ENCODE measurements at places on chromosomes 6 and 20.

DNA sequence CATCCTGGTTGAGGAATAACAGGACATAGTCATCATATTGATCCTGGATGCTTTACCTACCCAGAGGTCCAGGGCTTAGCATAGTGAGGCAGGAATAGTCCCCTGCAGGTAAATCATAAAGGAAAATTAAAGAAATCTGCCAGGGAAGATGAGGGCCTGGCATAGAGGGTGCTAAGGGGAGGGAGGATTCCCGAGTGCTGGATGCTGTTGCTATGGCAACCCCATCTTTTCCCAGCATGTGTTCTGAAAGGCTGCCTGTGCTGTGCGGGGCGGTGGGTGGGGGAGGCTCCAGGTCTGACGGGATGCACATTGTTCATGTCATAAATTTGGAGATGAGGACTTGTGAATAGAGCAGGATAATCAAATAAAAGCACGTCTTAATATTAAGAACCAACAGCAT is 212.6 kb upstream of the PCSK2 start:
- DNase-seq: no peak

DNA sequence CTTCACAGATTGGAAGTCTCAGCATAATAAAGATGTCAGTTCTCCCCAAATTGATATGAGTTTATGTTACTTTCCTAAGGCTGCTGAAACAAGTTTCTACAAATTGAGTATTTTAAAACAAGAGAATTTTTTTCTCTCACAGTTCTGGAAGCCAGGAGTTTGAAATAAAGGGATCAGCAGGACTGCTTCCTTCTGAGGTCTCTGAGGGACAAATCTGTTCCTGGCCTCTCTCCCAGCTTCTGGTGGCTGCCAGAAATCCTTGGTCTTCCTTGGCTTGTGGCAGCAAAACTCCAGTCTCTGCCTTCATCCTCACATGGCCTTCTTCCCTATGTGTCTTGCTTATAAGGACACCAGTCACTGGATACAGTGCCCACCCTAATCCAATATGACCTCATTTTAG is 136.1 kb downstream of the TFAP2A start:
- DNase-seq: no peak

DNA sequence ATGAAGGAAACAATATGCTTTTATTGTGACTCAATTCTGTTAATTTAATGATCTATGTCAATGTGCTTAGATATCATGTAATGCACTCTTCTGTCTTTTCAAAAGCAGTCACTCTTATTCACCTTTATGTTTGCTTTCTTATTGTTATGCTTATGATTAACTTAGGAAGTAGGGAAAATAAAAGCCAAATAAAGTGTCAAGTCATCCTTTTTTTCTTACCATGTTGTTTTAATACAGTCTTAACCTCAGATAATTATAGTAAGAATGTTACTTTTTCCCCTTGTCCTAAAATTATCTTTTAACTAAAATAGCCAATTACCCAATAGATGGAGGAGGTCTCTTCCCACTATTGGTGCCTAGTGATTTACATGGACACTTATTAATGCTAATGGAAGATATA is 72.6 kb downstream of the TFAP2B start:
- DNase-seq: no peak

GRCh38 chr6:105504706-105505105 is 101.8 kb upstream of the PREP start:
- no peak for DNase-seq

DNA sequence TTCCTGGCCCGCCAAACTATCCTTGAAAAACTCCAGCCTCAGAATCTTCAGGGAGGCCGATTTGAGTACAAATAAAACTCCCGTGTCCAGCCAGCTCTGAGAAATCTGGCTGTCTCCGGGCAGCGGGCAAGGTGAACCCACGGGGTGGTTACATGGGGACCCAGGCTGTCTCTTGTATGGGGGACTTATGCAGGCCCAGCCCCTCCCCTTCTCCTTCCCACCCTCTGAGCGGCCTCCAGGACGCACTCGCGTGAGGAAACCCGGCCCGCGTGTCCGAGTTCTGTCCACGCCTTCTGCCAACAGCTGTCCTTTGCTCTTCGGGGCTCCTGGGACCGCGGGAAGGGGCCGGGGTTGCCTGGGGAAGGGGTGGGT is 36.3 kb upstream of the BLCAP start:
- DNase-seq: no peak

GRCh38 chr20:23111307-23111943 is 25.3 kb upstream of the CD93 start:
- no peak for DNase-seq

DNA sequence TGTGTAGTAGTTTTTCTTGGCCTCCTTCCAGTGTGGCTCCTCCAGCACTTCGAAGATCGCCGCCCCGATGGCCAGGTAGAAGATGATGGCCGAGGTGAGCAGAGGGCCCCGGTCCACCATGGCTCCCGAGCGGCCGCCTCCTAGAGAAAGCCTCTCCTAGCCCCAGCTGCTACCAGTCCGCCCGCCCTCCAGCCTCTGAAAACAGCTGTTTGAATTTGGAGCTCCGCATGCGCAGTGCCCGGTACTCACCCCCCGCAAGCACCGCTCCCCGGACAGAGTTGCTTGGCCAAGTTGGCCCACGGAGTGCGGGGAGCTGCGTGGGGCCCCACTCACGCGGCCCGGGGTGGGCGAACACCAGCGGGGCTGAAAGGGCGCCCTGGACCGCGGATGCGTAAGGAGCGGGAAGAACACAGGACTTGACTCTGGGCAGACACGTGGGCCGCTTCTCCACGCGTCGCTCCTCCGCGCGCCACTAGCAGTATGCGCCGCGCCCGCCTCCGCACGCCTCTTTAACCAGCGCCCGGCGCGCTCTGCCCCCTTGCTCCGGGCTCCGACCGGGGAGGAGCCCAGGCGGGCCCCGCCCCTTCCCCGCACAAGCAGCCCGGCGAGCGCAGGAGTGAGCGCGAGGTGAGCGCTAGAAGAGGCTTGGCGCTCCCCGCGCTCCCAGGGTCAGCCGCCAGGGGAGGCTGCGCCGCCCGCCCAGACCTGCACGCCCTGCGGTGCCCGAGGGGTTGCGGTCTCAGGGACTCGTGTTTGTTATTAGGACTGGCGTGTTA is at the start of gene KCNK5:
Gene KCNK5 (minus strand): TSS at position 484 of the 776 bp plus-strand sequence. CDS start 364 bp downstream, at position 120.
- peak; percentile 63 for DNase-seq

GRCh38 chr6:18186540-18187250 is 31.5 kb downstream of the KDM1B start:
- DNase-seq: no peak

DNA sequence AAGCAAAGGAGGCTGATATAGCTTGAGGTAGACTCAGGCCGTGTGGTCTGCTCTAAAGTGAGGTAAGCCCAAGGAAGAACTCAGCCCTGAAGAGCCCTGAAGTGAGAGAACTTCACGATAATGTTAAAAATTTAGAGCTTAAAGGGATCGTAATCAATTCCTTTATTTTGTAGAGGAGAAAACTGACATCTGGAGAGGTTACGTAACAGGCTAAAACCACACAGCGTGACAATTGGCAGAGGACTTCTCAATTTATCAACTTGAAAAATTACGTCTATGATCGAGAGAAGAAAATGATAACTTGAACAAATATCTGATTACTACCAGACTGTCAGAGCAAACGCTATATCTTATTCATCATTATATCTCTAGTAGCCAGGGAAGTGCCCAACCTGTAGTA is 121.8 kb upstream of the FOXO3 start:
- DNase-seq: no peak

DNA sequence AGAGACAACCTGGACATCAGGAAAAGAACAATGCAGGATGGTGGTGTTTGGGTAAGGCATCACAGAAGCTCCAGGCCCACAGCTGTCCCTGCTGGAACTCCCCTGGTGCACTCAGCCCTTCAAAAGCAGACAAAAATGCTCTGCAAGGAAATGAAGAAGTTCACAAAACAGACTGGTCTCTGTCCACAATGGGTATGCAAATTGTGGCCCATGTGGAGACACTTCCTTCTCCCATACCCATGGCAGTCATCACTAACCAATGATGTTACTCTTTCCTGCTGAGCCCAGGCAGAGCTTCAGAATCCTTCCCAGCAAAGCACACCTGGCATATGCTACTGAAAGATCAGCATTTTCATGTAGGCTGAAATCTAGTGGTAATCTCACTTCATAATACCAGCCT is 42.6 kb upstream of the PXDC1 start:
- DNase-seq: no peak

DNA sequence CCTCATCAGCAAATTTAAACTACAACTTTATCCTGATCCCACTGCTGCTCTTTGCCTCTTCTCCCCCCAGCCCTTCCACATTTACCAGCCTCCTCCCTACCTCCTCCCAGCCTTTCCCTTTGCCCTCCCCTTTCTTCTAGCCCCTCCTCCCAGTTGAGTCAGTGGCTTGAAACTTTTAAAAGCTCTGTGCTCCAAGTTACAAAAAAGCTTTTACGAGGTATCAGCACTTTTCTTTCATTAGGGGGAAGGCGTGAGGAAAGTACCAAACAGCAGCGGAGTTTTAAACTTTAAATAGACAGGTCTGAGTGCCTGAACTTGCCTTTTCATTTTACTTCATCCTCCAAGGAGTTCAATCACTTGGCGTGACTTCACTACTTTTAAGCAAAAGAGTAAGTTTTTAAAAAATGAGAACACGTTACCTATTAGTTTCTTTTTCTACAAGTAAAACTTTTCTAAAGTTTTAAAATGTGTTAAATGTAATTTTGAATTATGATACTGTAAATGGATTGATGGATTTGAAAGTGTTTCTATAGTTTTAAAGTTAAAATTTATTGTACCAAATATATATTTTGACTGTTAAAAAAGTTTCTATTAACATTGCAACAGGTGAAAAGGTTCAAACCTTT is at the start of gene GJA1:
Gene GJA1 (plus strand): TSS at position 203 of the 626 bp plus-strand sequence. CDS start 11,202 bp downstream, outside the sequence.
- DNase-seq: no peak

- peak; percentile 46 for DNase-seq
These were observed 18.2 kb upstream of the MYB start for GRCh38 chr6:135162678-135163439.

DNA sequence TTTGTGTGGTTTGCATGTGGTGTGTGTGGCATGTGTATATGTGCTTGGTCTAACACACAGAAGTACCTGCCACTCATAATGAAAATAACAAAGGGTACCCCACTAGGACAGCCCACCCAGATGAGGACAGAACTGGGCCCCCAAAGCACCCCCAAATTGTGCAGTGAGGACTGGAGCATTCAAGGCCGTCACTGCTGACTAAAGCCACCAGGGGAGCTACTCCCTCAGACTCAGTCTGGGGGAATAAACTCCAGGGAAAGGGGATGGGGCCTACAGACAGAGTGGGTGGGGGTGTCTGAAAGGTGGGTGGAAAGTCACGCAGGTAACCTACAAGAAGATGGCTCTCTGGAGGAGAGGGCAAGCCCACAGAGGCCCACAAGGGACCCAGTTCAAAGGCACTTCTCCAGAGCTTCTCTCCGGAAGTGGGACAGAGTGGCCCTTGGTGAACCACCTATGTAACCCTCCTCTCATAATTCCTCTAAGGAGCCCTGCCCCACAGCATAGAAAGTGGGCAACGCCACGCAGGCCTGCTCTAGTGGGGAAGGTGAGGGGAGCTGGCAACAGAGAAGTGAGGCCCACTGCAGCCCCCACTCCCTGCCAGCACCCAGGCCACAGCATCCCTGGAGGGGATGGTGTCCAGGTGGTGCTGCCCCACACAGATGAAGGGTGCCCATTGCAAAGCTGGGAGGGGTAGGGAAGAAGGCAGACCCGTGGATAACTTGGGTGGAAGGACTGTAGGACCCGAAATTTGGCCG is 122.8 kb upstream of the MAFB start:
- no peak for DNase-seq

- no peak for DNase-seq
These were observed 71.3 kb upstream of the IYD start for GRCh38 chr6:150297327-150298029.

- no peak for DNase-seq
These were observed 263.0 kb downstream of the PAX1 start for GRCh38 chr20:21968486-21968885.

GRCh38 chr6:110875548-110876169 is 1.1 kb downstream of the AMD1 start:
- DNase-seq: peak; percentile 80

GRCh38 chr20:6665621-6666355 is 101.7 kb upstream of the BMP2 start:
- DNase-seq: no peak

GRCh38 chr6:328136-328670 is 35.9 kb downstream of the DUSP22 start:
- DNase-seq: no peak

DNA sequence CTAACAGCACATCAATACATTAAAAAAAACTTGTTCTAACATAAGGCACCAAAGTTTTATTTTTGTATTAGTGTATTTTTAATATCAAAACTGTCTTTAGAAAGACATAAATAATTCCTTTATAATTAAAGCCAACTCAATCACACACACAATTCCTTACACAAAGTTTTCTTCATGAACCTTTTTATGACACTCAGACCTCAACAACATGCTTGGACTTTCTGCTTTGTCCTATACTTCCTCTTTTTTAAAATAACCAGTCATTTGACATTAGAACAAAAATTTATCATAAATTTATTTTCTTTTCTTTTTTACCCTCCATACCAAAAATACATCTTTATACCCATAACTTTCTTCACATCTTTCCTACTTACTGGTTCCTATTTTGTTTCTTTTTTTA is 292.0 kb upstream of the ARID1B start:
- DNase-seq: no peak

Measured in activated T-cell treated with anti-CD3 and anti-CD28 coated beads, Interleukin-2, amount 50 U/mL, for 1 hour (primary cell).